Skeletal muscle cell (primary cell): ENCODE measurements at places on chromosomes 2 and 18.

- DNase-seq: no peak
Measured at GRCh38 chr2:112795774-112796173, 11.5 kb upstream of the IL1A start.

GRCh38 chr18:28816155-28816554 is 639.2 kb upstream of the CDH2 start:
- no peak for DNase-seq

DNA sequence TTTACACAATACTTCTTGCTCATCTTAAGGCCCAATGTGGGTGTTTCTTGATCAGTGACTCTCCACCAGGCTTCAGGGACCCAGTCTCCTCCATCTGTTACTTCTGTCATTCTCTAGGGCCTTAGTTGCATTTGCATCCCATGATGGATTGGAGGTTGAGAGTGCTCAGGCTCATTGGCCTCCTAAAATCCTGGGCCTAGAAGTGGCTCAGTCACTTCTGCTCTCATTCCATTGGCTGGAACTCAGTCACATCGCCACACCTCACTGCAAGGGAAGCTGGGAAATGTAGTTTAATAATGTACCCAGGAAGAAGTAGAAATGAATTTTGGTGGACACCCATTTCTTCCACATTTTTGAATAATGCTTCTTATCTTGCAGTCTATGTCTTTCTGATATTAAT is 223.5 kb downstream of the HRH4 start:
- no peak for DNase-seq

- DNase-seq: no peak
Measured at GRCh38 chr2:229857634-229858033, 64.2 kb downstream of the TRIP12 start.

DNA sequence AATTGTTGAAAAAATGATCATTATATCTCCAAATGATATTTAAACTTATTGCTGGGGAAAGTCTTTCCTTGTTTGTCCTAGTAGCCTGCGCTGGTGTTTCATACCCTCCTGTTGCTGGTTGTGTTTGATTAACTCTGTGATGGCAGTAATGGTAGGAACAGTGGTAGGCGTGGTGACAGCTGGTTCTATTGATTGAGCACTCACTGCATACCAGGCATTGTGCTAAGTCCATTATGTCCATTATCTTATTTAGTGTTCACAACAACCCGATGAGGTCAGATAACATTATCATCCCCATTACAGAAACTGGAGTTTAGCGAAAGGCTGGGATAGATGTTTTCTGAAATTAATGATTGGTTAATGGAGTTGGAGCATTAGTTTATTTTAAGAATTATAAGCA is 77.8 kb upstream of the STON1 start:
- DNase-seq: no peak

DNA sequence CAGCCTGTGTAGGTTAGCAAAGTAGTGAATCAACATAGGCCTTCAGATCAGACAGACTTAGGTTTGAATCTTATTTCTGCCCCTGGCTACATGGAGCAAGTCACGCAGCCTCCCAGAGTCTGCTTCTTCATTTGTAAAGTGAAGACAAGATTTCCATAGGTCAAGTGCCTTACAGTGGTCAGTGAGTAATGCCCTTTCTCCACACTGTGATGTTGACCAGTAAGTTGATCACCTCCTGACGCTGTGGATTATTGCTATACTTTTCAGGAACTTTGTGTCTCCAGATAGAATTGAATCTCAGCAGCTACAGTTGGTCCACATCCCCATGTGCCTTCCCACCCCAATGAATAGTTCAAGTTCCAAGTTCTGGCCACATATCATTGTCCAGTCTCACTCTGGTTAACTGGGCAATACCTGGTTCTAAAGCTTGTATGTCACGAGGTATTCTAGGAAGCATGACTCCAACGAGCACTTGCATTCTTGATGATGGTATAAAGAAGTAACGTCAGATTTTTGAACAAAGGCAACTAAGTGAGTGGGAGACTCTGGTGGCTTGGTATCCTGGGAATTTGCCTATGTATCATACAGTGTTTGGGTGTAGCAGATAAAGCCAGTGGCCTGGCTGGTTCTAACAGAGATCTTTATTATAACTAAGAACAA is 2.1 kb upstream of the CLIP4 start:
- no peak for DNase-seq

DNA sequence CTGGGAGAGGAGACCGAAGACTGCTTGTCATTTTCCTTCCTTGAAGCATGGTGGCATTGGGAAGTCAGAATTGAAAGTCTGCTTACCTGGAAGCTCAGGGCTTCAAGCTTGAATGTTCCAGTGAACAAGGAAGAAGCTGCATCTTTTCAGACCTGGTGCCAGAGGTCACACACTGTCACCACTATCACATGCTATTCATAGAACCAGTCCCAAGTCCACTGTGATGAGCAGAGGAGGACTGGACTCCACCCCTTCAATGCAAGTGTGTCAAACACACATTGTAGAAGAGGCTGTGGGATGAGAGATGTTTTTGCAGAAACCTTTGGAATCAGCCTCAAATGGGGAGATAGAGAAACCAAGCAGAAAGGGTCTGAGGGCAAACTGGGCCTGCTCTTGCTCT is 81.4 kb downstream of the LYPD1 start:
- DNase-seq: no peak

DNA sequence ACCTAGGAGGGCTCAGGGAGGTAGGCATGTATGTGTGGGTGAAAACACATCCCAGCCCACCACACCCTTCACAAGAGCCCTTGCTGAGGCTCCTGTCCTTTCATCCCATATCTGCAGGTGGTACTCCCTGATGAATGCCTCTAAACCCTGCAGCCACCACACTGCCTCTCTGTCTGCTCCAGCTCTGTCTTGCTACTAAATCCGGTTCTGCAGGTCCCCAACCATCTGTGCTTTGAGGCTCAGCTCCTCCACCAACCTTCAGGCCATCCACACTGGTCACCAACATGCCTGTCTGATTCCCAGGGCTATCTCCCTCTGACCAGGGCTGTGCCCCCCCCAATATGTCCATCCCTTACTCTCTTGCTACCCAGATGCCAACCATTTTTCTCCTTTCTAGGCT is 92.7 kb downstream of the BIN1 start:
- DNase-seq: no peak

- DNase-seq: no peak
Measured at GRCh38 chr18:79413901-79414300, 18.2 kb downstream of the NFATC1 start.

DNA sequence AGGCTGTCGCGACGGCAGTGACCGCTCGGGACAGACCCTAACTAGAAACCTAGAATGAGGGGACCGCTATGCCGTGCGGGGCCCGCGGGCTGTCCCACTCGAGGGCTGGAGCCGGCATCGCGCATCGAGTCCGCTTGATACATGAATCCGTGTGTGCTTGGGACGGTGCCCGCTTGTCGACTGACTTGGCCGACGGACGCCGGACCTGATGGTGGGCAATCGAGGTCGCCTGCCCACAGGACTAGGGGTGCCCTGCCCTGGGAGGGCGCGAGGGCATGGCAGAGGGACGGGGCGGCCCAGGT is 749 bp upstream of the PTMA start:
- no peak for DNase-seq

GRCh38 chr2:123040506-123040905 is 984.6 kb upstream of the CNTNAP5 start:
- no peak for DNase-seq

GRCh38 chr18:13550418-13551304 is 175.7 kb downstream of the FAM210A start:
- DNase-seq: no peak

- DNase-seq: no peak
Measured at GRCh38 chr2:31219131-31219969, 2.0 kb upstream of the CAPN14 start.

- DNase-seq: no peak
Measured at GRCh38 chr18:76456018-76456750, 38.9 kb downstream of the ZNF516 start.

DNA sequence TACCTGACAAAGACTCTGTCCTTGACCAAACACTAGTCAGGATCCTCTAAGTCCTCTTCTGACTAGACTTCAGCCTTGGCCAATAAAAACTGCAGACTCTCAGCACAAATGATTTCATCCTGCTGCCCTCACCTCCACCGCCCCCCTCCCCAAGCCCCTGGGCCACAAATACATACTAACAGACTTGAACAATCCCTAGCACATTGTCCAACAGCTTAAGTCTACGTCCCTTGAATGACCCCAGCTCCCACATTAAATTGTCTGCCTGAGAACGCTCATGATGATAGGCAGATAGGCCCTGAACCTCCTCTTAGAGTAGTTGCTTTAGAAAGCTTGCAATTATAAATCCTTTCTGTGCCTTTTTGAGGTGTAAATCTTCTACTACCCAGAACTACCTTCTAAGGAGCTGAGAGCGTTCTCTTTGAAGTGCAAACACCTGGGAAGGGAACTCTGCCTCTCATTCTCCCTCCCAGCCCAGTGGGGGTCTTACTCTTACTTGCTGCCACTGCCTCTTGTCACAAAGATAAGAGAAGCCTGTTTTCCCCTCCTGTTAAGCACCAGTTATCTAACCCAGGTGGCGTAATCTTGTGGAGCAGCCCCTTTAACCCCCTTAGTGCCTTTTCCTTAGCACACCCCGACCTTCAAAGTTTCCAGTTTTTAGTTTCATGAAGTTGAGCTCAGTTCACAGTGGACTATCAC is 1225.6 kb downstream of the LRP1B start:
- DNase-seq: no peak

DNA sequence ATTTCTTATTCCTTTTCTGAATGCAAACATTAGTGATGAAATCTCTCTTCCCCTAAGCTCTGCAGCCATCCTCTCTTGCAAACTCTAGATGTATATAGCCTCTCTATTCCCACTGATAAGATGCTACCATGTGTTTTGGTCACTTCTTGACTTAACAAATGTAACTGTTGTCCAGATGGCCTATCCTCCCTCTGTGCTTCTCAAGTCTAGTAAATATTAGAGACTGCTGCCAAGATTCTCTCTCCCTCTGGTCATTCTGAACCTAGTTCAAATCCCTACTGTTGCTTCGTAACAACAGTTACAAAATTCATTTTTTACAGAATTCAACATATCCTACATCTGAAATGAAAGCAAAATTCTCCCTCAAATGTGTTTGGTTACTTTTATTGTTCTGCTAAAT is 156.6 kb downstream of the TXNL1 start:
- DNase-seq: no peak
